ENCODE measurements at places on chromosomes 4 and X.

GRCh38 chr4:179095585-179096221 lies 1653.5 kb upstream of the AGA start:
- DNase-seq: no peak

- DNase-seq: peak; percentile 84
These were observed 25.4 kb upstream of the SLAIN2 start for GRCh38 chr4:48315728-48316630.

- no peak for DNase-seq
These were observed 983.7 kb upstream of the PABPC4L start for GRCh38 chr4:135185256-135185655.

DNA sequence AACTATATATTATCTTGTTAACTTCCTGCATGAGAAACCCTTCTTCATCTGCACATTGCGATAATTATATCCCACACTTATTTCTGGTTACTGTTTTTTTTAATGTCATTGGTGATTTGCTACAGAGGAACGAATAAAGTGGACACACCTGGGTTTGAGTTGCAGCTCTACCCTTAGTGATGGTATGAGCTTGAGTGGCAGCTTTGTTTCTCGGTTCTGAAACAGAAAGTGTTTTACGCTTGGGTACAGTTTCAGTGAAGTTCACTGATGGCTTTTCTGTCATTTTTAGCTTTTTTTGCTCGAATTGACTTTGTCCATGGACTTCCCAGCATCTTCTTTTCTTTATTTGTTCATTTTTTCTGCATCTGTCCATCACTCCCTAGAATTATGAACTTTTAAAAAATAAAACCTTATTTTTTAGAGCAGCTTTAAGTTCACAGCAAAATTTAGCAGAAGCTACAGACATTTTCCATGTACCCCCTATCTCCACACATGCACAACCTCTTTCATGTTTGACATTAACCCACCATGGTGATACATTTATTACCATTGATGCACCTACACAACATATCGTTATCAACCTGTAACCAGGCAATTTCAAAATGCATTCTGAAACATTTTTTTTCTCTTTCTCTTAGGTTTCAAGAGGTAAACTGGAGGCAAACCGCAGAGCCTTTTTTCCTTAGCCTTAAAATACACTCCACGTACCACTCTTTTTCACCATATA lies 1041.6 kb upstream of the PRKX start:
- DNase-seq: no peak

- DNase-seq: no peak
These were observed 105.5 kb downstream of the HDAC8 start for GRCh38 chrX:72467135-72467534.

GRCh38 chr4:187158003-187158402 lies 434.3 kb upstream of the FAT1 start:
- DNase-seq: no peak

DNA sequence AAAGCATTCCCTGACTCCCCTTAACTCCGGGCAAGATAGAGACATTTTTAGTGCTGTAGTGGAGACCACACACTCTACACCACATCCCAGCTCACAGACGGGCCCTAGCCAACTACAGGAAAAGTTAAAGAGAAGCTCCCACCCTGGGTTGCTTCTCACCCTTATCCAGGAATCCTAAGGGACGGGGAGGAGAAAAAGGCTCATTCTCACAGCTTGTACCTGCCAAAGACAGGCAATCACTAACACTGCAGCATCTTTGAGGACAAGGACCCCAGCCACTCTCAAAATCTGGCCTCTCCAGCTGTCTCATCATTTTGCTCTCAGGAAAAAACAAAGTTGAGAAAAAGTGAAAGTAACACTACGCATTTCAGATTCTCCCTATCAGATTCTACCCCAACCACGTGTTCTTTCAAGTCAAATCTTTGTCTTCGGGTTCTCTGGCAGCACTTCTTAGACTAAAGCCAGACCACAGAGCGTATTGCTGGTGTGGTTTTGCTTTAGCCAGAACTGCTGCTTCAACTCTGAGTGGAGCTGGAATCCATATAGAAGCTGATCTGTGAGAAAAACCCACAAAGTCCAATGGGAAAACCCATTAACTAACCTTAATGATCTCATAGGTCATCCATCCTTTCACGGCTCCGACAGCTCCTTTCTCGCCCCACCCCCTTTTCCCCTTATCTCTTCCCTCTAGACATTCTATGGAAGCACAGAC lies 605.9 kb upstream of the DIPK2B start:
- DNase-seq: peak; percentile 93

DNA sequence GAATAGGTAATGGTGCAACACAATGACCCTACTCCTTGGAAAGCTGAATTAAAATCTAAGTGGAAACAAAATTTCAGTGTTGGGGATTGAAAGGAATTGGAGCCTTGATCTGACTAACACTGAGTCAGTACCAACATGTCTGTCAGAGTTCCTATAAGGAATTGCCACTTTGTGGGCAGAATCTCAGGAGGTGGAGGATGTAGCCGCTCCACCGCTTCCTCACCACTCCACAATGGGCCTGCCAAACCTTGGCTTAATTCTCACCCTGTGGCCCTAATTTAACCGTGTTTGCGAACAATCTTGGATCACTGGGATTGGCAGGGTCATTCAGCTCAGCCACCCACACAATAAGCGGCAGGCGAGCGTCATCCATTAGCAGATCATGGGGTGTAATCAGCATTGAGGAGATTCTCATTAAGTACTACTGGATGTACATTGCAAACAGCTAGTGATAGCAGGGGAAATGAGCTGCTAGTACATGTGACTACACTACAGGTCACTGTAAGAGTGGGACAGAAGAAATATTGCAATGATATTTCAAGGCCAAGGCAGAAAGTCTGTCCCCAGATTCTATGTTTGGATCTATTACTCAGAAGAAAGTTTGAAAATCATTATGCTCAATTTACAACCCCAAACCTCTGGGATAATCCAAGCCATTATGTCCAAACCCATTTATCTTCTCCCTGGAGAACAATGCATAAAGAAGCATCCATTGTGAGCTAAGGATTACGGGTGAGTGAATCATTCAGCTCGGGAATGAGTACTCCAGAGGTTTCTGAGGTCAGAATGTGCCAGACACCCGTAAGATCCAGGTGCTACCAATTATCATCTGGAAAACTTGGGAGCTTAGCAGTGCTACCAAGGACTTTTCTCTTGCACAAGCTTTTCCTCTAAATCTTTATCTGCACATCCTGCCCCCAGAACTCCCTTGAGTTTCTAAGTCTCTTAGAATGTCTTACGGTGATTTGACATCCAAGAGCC lies 5.8 kb downstream of the SRPX start:
- peak; percentile 93 for DNase-seq

Measured in fibroblast of the aortic adventitia (primary cell).